ENCODE measurements at places on chromosomes 12 and 14.

DNA sequence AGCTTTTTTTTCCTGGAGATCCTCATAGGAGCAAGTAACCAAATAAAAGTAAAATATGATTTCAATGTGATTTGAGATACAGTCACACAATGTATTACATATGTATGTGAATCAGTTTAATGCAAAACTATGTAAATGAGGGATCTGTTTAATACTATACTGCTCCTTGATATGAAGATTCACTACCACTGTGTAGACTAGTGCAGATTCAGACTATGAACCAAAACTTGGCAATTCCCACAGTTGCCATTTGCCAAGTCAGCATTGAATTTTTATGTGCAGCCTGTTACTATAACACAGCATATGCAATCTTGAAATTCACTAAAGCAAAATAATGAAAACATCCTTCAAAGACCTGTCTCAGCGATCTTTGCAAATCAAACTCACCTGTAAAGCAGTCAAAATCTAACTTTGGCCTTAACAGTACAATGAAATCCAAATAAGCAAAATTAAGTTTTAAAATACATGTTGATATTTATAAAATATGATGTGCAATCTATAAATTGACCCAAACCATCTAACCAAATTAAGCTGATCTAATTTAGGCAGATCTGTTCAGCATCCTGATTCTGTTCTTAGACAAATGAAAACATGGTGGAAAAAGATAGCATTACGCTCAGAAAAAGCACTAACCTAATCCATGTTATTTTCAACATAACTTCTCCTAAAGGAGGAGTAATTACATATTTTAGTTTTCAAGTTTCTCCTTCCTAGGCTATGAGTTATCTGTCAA is 25.5 kb upstream of the LMNTD1 start:
- no peak for DNase-seq

- no peak for DNase-seq
These were observed 7.2 kb upstream of the TBX3 start for GRCh38 chr12:114691196-114691595.

- DNase-seq, result no peak
These were observed 5.6 kb downstream of the AACS start for GRCh38 chr12:125070661-125071390.

DNA sequence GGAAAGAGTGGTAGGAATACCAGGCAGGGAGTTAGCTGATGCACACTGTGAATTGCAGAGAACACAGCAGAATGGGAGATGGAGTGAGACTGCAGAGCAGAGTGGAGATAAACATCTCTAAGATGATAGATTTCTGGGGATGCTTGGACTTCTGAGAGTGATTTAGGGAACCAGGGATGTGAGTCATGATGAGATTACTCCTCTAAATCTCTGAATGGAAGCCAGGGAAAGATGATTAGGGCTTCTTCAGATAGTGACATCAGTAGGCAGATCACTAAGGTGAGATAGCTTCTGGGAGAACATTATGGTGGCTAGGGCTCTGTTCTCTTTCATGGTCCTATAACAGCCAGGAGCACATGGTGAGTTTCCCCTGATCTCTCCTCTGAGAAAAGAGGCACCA is 501.5 kb upstream of the USP15 start:
- no peak for DNase-seq

DNA sequence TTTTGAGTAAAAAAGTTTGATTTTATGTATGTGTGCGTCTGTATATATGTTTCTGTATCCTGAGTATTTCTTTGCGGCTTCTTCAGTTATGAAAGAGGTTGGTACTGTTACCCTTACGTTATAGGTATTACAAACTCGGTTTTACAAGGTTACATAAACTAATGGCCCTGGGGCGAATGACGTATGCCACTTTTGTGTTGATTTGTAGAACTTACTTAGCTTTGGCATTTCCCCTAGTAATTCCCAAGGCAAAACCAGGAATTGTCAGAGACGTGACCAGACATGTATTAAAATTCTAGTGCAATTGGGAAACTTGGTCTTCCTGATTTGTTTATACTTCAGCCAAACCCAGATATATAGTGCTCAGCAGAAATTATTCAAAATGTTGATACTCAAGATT is 93.3 kb downstream of the DUSP16 start:
- no peak for DNase-seq

DNA sequence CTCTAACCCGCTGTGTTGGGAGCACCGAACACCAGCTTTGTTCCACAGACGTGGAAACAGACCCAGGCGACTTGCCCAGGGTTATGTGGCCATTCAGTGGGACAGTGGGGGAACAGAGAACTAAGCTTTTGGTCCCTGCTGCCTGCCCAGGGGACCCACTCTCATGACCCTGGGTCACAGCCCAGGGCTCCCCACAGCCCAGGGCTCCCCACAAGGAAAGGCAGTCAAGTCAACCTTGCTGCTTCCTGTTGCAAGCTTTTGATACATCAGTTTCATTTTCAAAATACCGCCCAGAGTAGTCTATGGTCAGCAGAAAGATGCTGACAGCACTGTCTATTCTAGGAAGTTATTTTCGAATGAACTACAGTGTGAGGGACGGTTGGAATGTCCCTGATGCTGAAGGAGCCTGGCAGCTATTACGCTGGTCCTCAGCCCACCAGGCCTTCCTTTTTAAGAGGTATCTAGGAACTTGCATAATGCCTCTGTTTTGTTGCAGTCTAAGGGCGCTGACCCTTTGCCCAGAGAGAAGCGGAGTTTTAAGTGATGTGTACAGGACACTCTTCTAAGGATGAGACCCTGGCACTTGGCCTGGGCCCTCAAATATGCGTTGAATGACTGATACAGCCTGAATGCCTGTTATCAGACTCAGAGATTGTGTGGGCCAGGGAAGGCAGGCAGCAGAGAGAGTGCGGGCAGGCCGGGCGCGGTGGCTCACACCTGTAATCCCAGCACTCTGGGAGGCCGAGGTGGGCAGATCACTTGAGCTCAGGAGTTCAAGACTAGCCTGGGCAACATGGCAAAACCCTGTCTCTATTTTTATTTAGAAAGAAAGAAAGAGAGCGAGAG is 12.6 kb upstream of the TTC7B start:
- DNase-seq, result no peak

DNA sequence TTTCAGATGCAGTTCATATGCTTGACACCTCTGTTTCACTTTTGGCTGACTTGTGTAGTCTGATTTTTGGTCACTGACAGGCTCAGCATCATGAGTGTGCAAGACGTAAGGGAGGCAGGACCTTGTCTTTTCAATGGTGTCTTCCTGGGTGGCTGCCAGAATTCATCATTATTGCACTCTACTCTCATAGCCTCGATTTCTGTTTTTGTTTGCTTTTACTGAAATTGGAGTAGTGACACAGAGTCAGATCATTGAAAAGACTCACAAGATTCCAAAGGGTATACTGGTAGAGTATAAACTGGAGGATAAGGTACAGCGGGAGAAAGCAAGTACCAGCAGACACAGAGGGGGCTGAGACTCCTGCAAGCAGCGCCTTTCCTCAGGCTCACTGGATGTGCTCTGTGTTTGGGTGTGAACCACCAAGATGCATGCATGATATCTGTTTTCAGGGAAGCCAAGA is 126.3 kb upstream of the FGD4 start:
- DNase-seq, result no peak

DNA sequence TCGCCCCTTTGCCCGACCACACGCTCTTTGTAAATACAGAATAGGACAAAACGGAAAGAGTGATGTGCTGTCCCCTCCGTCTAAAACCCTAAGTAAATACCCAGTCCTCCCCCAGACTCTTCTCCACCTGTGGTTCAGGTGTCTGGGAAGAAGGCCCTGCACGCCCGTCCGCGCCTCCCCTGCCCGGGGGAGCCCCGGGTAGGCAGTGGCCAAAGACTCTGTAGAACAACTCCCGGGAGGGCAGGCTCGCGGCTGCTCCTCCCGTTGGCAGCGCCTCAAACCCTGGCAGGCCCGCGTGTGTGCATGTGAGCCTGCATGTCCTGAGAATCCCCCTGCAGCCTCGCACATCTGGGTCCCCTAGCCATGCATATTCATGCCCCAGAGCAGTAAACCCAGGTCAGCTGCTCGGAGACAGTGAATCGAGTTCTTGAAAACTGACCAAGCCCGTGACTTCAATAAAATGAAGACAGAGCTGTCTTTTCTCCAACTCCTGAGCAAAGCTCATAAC is 165.8 kb downstream of the MON2 start:
- no peak for DNase-seq

GRCh38 chr14:64817631-64818030 is 62.1 kb downstream of the SPTB start:
- DNase-seq, result no peak

DNA sequence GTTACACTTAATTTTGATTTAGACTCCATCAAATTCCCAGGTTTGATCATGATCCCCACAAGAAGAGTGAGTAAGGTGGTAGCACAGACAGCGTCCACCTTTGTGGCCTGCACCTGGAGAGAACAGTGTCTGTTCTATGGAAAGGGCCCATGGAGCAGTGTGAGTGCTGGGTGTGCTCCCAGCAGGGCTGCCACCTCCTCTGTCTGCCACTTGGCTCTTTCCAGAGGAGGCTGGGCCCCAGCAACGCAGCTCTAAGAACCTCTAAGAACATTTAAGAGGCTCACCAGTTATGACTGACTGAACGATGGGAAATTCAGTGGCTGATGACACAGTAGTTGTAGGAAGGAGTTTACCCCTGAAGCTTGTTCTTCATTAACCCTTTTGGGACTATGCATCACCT is 17.3 kb downstream of the VDR start:
- no peak for DNase-seq

- DNase-seq, result no peak
These were observed 357.4 kb downstream of the TMEM117 start for GRCh38 chr12:44193281-44193680.

DNA sequence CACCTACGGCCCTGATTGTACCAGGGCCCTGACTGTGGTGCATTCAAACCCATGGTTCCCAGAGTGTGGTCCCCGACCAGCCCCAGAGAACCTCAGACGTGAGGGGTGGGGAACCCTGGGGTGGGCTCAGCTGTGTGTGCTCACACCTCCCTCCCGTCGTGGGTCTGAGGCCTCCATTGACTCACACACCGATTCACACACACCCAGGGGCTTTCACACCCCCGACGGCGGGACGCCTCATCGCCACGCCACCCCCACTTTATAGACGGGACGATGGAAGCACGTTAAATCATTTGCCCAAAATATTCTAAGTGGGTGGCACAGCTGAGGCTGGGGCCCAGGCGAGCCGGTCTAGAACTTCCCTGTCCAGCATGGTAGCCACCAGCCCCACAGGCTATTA is 3.4 kb upstream of the FBRSL1 start:
- DNase-seq, result no peak

- DNase-seq, result no peak
These were observed 23.5 kb upstream of the OASL start for GRCh38 chr12:121062391-121063045.

- DNase-seq, result no peak
These were observed 62.6 kb upstream of the BBS10 start for GRCh38 chr12:76410781-76411180.

DNA sequence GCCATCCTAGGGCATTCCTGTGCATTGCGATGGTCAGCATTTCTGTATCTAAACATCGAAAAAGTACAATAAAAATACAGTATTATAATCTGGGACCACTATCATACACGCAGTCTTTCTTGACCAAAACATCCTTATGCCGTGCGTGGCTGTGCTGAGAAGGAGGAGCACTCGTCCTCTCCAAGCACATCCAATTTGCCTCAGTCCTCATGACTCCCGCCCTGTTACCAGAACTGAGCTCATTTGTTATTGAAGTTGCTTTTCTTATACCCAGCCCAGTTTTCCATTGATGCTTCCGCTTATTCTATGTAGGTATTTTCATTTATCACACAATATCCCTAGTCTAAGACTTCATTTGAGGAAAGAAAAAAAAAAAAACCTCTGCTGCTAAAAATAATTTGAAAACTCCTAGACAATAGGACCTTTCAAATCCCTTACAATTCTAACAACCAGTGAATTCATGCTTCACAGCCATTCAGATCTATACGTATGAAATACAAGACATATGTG is 236.9 kb upstream of the PLEKHG7 start:
- no peak for DNase-seq

DNA sequence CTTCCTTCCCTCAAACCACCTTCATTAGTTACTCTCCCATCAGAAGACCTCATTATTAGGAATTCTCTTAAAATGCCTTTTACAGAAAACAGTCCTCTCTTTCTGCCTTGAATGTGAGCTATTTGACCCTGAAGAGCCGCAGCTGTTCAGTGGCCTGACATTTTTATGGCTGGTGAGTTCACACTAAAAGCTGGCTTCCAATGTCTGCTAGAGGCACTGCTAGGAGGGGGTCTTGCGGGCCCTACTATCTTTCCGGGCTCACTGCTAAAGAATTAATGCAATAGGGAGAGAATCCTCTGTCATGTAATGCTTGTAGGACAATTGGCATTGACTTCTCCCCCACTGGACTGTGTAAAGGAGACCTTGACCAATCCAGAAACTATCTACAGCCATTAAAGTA is 87.7 kb downstream of the GPR135 start:
- no peak for DNase-seq

All from SHP77 treated with DMSO at 0.1 percent for 48 hours (cell line).